ENCODE measurements at places on chromosomes 1 and 21. TPM values are rescaled to one million over a fixed set of nuclear protein-coding genes. Genes with fewer than 3 reads are reported as not detected.

CDC42BPA gene
- total RNA-seq = 9.3 TPM

C4BPA gene
- total RNA-seq = 0.52 TPM

TNFRSF18 gene
- total RNA-seq = 0.15 TPM

CASZ1 gene
- 2.1 TPM for total RNA-seq

HFM1 gene
- 0.06 TPM for total RNA-seq

RNU1-1 gene
- not detected for total RNA-seq

SERPINC1 gene
- total RNA-seq = not detected

TRIM17 gene
- total RNA-seq = not detected

DVL1 gene
- total RNA-seq = 77.6 TPM

KIAA1614 gene
- total RNA-seq = 0.74 TPM

CAPZB gene
- total RNA-seq = 227 TPM

AK5 gene
- 7.9 TPM for total RNA-seq

MEX3A gene
- 1.6 TPM for total RNA-seq

CHODL gene
- total RNA-seq = not detected

KRTAP13-2 gene
- total RNA-seq = not detected

TTC39A gene
- total RNA-seq = 1.5 TPM

DISC1 gene
- total RNA-seq = 0.10 TPM

PLA2G5 gene
- not detected for total RNA-seq

VAV3 gene
- total RNA-seq = 0.29 TPM

AMIGO1 gene
- 1.3 TPM for total RNA-seq

GPR25 gene
- not detected for total RNA-seq

GSTM1 gene
- total RNA-seq = not detected

HCRTR1 gene
- total RNA-seq = not detected

FRRS1 gene
- 1.5 TPM for total RNA-seq

KDF1 gene
- not detected for total RNA-seq

Measured in A549 treated with Mapracorat at 1 μM for 4 hours (cell line).